Right ventricle myocardium inferior (tissue), 1 donor: ENCODE measurements at places on chromosomes 12 and 14.
A peak's percentile ranks its signal among the peaks of the same experiment; 100 is the strongest.

- no peak for DNase-seq
These were observed 64.2 kb downstream of the LGR5 start for GRCh38 chr12:71503579-71504391.

DNA sequence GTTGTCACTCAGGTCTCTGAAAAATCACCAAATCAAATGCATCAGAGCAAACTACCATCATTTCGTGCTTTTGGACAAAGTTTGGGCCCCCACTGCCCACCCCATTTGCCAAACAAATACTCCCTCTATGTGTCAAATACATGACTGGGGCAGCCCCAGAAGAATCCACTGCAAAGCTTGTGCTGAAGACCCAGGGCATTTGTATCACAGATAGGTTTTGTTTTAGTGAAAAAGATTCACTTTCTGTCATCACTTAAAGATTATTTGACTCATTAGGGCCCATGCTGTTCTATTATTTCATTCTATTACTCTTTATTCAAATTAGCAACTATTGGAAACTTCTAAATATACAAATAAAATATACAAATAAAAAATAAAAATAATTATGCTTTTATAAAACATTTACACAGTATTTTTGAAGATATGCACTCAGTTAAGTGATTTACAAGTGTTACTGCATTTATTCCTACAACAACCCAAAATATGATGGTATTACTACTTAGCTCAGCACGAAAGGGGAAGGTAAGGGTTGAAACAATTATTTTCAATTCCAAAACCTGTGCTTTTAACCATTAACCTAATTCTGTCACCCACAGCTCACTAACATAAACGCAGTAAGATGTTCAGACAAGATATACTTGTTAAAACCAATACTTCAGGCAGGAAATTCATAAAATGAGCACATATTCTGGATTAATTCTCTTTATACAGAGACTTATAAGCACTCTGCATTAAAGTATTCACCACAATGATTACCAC lies 36.5 kb downstream of the LRIG3 start:
- no peak for DNase-seq

- DNase-seq: no peak
These were observed 22.7 kb downstream of the WIF1 start for GRCh38 chr12:65098364-65098763.

GRCh38 chr14:74705613-74706500 lies 7.0 kb downstream of the AREL1 start:
- DNase-seq: no peak

- DNase-seq: no peak
These were observed 3.3 kb downstream of the NCKAP5L start for GRCh38 chr12:49824895-49825294.

DNA sequence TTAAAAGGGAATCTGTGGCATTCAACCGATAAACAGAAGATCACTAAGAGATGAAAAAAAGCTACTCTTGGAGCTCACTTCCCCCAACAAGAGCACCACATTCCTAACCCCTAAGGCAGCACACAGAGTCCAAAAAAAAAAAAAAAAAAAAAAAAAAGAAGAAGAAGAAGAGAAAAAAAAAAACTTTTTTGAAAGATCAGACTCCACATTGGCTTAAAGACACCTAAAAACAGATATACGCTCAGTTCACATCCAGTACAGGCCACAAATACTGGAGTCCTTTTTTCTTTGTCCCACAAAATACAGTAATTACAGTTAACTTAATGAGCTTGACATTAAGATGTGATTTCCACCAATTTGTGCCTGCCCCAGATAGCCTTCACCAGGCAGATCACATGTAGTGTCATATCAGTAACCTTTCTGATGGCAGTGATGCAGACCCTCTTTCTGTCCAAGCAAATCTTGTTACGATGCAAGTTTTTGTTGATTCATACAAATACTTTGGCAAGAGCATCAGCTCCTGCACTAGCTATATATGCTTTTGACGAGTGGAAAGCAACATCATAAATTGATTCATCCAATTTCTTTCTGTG lies 20.7 kb downstream of the COCH start:
- DNase-seq: no peak

GRCh38 chr14:93748208-93749075 lies 39.8 kb downstream of the PRIMA1 start:
- peak; percentile 70 for DNase-seq

- DNase-seq: peak; percentile 86
These were observed at the start of gene SVOP for GRCh38 chr12:109020796-109021380. SVOP (minus strand) TSS chr12:109021068; CDS start chr12:109020868, 200 bp downstream.

DNA sequence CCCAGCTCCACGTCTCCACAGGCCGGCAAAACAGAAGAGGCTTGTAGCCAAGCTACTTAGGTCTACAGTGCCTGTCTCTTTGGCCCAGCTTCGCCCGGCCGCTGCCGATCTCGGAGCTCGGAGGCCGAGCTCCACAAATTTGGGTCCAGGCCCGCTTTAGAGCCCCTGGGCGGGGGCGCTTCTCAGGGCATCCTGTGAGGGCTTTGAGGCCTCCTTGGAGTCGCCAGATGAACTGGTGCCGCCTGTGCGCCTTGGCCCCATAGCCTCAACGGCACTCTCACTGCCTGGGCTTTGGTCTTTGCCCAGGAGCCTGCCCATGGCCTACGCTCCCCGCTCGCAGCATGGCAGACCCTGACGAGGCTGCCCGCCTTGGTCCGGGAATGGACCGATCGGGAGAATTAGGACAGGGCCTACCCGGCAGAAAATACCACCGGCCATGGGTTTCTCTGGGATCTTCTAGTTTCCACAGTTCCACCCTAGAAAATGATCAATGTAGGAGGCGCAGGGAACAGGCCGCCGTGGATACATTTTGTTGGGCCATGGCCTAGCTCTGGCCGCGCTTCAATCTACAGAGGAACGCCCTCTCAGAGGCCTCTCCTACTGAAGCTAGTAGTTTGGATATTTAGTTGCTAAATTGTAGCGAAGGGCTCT lies 953 bp upstream of the NKX2-8 start:
- DNase-seq: no peak

DNA sequence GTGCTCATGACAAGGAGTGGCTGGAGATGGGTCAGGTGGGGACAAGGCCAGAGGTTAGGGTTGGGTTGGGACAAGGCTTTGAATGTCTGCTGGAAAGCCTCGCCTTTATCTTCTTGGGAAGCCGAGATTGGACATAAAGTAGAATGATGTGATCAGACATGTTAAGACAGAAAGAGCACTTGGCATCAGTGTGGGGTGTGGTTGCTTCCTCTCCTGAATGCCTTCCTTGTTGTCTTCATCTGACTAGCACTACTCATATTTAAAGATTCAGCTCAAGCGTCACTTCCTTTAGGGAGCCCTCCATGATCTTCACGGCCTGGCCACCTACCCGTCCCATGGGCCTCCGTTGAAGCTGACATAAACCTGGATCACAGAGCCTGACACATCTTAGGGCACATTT lies 14.8 kb upstream of the C12orf75 start:
- DNase-seq: no peak

- DNase-seq: no peak
These were observed 17.1 kb downstream of the INSM2 start for GRCh38 chr14:35551081-35551480.

- no peak for DNase-seq
These were observed 387.9 kb downstream of the DAD1 start for GRCh38 chr14:22200977-22201605.

GRCh38 chr12:122099280-122099749 lies 20.8 kb downstream of the MLXIP start:
- no peak for DNase-seq

GRCh38 chr14:95471016-95471415 lies 45.4 kb downstream of the SYNE3 start:
- DNase-seq: no peak

DNA sequence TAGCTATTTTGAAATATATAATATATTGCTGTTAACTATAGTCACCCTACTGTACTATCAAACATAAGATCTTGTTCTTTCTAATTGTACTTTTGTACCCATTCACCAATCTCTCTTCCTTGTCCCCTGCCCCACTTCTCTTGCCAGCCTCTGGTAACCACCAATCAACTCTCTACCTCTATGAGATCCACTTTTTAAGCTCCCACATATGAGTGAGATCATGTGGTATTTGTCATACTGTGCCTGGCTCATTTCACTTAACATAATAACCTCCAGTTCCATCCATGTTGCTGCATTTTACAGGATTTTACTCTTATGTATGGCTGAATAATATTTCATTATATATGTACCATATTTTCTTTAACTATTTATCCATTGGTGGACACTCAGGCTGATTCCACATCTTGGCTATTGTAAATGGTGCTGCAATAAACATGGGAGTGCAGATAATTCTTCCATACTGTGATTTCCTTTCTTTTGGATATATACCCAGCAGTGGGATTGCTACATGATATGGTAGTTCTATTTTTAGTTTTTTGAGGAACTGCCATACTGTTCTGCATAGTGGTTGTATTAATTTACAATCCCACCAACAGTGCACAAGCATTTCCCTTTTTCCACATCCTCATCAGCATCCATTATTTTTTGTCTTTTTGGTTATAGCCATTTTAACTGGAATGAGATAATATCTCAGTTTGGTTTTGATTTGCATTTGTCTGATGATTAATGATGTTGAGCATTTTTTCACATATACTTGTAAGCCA lies 33.5 kb upstream of the SPIC start:
- no peak for DNase-seq

- DNase-seq: no peak
These were observed 68.6 kb upstream of the MAX start for GRCh38 chr14:65170768-65171507.

DNA sequence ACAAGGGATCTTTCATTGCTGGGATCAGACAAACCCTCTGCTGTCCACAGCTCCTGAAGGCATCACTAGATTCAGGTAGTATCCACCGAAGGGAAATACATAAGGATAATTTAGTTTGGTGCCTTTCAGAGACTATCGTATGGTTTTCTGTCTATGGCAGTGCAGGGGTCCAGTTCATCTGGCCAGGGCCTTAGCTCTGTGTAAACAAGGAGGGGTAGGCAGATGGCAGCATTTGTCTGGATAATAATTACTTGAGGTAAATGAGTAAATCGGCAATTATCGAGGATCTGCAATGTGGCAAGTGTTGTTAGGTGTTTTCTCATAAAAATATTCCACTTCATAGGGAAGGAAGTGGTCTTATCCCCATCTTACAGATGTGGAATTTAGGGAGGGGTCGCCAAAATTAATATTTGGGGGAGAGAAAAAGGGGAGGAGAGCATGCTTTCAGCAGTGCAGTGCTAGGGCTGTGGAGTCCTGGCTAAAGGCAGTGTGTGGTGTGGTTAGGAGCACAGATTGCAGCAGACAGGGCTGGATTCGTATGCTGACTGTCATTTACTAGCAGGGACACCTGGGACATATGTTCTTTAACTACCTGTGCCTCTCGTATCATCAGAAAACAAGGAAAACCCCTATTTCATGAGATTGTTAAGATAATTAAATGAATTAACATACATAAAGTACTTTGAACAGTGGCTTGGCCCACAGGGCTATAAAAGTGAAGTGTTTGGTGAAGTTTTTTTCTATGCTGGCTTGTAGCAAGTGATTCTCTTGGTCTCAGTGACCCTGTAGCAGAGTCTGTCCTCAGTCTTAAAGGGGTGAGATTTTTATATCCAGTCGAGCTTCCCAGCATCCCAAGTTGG lies 27.1 kb downstream of the RASSF8 start:
- no peak for DNase-seq

GRCh38 chr12:4700621-4701026 lies 19.6 kb upstream of the GALNT8 start:
- peak; percentile 80 for DNase-seq

DNA sequence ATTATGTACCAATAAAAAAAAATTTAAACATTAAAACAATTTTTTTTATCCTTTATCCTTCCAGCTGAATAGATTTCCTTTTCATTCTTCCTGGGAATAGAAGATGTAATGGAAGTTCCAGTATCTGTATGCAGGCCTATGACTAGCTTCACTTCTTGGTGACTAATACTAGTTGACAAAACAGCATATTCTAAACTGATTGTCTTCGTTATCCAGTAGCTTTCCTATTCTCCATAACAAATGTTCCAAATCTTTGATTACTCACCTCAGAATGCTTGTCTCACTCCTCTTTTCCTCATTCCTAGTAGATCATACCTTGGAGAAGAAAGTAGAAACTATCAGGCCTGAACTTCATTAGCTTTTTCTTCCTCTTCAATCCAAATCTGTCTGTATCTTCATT lies 70.7 kb downstream of the PLEKHA5 start:
- DNase-seq: no peak

DNA sequence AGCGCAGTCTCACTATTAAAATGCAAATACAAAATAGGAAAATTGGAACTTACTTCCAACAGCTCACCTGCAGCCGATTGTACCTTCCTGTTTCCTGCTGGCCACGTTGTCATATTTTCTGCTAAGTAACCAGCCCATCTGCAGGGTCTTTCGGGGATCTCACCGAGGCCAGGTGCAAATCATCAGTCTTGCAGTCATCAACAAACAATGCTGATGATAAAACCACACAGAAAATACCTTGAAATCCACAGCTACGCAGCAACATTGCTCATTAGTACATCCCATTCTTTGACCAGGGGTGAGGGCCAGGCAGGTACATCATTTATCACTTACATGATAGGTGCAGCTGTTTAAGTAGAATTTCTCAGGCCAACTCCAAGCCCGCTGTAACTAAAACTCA lies 406.9 kb downstream of the TMEM121 start:
- DNase-seq: no peak

DNA sequence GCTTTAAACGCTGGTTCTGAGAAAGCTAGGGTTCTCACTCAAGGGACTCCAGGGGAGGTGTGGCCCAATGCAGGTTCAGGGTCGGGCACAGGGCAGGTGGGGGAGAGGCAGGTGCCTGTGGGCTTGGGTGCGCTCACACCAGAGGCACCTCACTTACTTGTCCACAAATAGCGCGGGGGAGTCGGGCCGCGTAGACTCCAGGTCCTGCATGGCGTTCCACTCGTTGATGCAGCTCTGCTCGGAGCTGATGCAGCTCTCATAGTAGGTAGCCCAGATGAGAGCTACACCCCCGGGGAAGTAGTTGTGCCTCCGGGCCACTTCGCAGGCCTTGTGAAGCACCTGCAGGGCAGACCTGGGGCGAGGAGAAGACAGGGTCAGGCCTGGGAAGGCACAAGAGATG lies 49.9 kb downstream of the SSH1 start:
- DNase-seq: no peak

GRCh38 chr14:95527387-95528002 lies 7.4 kb upstream of the GLRX5 start:
- no peak for DNase-seq

- DNase-seq: no peak
These were observed 295.6 kb downstream of the DPF3 start for GRCh38 chr14:72598306-72598705.

DNA sequence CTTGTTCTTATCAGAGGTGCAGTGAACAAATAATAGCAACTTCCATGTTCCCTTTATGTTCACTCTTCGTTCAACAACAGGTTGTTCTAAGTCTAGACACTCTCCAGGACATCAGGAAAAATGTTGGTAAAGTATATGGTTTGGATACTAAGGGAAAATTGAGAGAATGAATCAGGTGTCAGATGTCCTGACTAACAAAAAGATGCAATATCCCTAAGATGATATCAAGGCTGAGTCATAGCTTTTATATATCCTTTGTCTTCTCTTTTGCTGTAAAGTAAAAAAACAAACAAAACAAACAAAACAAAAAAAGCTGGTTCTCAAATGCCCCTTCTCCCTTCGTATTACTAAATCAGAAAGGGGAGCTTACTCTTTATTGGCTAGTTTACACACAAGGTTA lies 11.1 kb downstream of the GLIPR1L1 start:
- no peak for DNase-seq

- DNase-seq: no peak
These were observed 34.9 kb downstream of the LRTM2 start for GRCh38 chr12:1855241-1855640.
